ENCODE measurements at places on chromosomes 16 and 17.

GRCh38 chr17:9218911-9219310, 197.6 kb downstream of the NTN1 start:
- no peak for DNase-seq

DNA sequence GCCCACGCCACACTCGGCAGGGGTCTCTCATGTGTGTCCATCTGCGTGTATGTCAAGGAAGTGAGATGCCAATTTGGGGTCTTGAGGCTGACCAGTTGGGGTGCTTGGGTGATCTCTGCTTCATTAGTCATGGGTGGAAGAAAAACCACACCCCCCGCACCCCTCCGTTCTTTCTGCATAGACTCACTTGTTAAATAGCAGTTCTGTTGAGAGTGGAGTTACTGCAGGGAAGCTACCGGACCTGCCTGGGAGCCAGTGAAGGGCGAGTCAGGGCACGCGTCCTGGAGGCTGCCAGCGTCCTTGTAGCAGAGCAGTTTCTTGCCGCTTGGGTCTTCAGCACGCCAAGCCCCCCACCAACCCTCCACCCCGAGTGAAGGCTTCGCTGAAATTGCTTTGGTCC, 8.5 kb downstream of the SNN start:
- DNase-seq: no peak

- no peak for DNase-seq
Observed at GRCh38 chr17:50102164-50102991, 7.2 kb downstream of the PDK2 start.

GRCh38 chr16:89534252-89534756, 26.1 kb downstream of the SPG7 start:
- no peak for DNase-seq
